Cerebellar cortex (tissue), 1 donor: ENCODE measurements at places on chromosomes 1 and 21.

DNA sequence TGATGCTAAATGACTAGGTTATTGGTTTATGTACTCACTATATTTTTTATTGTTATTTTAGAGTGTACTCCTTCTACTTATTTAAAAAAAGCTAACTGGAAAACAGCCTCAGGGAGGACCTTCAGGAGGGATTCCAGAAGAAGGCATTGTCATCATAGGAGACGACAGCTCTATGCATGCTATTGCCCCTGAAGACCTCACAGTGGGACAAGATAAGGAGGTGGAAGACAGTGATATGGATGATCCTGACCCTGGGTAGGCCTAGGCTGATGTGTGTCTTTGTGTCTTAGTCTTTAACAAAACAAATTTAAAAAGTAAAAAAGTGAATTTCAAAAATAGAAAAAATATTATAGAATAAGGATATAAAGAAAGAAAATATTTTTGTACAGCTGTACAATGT lies 155.7 kb upstream of the CD34 start:
- no peak for DNase-seq

DNA sequence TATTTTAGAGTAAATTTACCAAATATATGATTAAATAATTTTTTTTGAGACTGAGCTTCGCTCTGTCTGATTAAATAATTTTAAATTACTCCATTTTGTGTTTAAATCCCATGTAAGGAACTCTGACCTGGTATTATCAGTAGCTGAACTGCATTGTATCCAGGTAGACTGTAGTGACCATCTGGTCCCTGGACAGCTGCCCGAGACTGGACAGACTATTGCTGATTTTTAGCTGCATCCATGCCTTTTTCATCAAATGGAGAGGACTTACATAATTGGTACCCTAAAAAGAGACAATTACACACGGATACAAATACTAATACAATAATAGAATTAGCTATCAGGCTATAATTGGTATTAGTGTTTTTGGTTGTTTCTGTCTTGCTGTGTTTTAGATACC lies 20.6 kb downstream of the OLFM3 start:
- peak; percentile 96 for DNase-seq

DNA sequence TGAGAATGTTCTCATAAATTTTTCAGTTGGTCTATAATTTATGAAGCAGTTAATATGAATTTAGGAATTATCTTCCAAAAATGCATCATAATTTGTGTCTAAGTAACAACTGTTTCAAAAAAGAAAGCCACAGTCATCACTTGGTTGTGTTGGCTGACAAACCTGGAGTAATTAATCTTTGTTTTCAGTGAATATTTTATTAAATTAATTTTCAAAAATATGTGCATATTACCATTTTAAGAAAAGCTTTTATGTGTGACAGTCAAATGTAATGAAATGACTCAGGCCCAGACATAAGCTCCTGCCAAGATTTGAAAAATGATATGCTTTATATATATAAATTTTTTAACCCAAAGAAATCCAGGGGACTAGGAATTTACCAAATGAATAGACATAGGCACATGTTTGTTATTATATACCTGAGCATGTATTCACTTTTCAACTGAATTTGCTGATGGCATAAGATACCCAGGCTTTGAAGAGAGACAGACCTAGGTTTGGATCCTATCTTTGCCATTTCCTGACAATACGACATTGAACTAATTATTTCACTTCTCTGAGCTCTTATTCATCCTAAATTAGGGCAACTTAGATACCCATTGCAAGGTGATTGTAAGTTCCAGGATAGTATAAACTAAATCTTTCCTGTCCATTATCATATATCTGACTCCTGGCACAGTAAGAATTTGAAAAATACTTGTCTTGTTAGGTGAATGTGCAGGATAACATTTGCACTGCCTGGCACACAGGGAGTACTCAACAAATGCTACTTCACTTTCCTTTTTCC lies 729.5 kb upstream of the ADGRL2 start:
- no peak for DNase-seq

- no peak for DNase-seq
These were observed 1402.0 kb downstream of the MRPL39 start for GRCh38 chr21:24205319-24205718.

- DNase-seq = no peak
These were observed 31.8 kb downstream of the SPATA21 start for GRCh38 chr1:16405441-16405840.

GRCh38 chr1:29120947-29121485 lies 2.7 kb downstream of the TMEM200B start:
- DNase-seq = no peak

DNA sequence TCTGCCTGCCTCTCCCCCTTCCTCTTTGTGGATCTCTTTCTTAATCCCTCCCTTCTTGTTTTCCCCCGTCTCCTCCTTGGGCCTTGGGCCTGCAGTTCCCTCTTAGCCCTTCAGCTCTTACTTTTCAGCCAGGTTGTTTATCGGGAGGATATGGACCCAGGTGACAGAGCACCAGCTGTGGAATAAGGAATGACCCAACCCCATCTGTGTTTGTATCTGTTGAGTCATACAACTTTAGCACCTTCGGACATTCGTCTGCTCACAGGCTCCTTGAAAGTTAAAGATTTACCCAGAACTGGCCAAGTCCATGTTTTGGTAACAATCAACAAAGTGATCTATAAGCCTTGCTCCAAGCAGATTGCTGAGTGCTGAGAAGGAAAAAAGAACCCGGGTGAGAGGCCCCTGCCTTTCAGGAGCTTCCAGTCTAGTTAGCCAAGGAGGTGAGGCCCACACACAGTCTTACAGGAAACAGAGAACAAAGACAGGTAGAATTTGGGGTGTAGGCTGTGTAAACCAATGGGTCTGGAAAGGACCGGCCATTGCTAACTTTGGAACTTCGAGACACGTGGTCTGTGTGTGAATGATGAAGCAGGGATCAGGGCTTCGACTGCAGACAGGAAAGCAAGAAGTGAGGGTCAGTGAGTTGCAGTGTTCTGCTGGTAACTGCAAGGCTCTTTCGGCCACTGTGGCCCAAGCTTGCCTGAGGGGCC lies 66.7 kb upstream of the F3 start:
- no peak for DNase-seq

DNA sequence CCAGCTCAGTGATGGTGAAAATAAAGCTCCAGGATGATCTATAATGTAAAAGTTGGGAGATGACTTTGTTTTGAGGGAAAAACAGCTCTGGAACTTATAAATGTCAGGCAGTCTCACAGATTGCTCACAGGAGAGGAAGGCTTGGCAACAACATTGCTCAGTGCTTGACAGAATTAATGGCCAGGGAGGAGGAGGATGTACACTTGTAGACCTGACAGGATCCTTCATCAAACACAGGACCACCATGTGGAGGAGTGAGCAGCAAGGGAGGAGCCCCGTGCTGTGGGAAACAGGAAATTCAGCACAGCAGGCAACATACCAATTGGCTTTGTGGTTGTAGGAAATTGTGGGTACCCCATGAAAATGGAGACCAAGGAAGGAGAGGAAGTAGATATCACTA lies 291.8 kb upstream of the CAMK1G start:
- no peak for DNase-seq

DNA sequence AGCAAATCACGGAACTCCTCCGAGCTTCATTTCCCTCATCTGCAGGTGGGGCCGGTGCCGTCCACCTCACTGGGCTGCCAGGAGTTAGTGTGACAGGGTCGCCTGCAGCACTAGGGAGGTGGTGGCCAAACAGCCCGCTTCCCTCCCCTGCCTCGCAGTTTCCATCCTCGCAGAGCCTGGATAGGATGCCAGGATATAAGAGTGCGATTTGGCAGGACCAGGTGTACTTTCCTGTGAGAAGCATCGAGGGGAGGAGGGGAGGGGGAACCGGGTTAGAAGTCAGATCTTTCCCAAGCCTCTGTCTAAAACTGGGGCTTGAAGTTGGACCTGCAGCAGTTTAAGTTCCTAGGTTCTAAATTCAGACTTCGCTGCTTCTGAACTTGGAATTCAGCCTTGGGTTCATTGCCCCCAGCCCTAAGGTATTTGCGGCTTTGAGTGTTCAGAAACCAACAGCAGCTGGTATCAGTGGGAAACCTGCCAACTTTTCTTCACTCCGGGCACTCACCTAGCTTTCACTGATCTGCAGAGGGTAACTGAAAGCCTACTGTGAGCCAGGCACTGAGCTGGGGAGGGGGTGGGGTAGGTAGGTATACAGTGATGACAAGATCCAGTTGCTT lies 1.7 kb upstream of the JUN start:
- DNase-seq = peak; percentile 79

- no peak for DNase-seq
These were observed 44.4 kb upstream of the DHCR24 start for GRCh38 chr1:54931275-54931840.

DNA sequence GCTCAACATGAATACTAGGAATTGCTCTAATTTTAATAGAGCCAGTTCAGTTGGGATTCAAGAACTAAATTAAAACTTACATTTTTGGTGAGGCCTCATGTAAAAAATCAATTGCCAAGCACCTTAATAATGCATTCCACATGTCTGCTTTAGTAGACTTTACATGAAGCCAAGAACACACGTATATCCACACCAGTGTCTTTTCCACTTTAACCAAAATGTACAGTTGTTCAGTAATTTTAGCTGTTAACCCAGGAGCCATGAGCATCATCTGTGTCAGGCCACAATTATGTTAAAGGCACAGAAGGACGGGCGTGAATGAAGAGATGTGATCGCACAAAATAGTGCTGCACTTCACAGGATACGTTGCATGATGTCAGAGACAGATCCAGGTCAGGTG lies 136.7 kb downstream of the TLR5 start:
- no peak for DNase-seq

GRCh38 chr21:28858424-28858823 lies 134.3 kb downstream of the LTN1 start:
- no peak for DNase-seq

- no peak for DNase-seq
These were observed 30.5 kb downstream of the SLC30A1 start for GRCh38 chr1:211548321-211549091.

- no peak for DNase-seq
These were observed 126.0 kb downstream of the NR5A2 start for GRCh38 chr1:200153277-200154055.

DNA sequence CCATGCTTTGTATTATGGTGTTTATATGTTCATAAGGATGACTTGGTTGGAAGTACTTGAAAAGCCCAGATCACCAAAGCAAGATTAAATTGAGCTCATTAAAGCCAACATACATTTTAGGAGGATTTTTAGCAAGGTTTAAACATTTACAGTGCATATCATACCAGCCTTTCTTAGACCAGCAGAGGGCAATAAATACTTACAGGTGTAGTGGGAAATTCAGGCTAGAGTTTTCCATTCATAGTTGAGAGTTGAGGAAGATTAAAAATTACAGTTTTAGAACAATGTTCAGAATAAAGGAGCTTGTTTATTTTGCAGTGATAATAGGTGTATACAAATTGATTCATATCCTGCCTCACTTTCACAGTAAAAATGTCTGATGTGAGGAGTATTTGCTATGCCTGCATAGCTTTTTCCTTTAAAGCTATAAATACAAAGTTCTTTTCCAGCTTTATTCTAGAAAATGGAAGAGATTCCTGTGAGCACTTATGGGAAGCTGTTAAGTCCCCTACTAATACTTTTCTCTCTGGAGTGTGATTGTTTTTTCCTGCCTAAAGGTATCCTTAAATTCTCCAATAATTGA lies 35.3 kb downstream of the DTL start:
- DNase-seq = peak; percentile 42

DNA sequence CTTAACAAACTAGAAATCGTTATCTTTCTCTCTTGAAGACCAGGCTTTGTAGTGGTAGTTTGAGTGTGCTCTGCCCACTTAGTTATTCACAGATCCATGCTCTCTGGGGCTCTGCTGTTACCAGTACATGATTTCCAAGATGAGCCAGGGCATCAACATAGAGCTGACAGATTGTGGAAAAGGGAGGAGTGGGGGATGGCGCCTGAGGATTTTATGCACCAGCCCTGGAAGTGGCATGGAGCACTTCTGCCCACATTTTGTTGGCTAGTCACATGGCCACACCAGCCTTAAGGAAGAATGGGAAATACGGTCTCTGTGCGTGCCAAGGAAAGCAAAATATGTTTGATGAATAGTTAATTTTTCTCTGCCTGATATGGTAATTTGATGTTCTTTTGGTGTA lies 18.2 kb downstream of the TSNAX start:
- DNase-seq = no peak

DNA sequence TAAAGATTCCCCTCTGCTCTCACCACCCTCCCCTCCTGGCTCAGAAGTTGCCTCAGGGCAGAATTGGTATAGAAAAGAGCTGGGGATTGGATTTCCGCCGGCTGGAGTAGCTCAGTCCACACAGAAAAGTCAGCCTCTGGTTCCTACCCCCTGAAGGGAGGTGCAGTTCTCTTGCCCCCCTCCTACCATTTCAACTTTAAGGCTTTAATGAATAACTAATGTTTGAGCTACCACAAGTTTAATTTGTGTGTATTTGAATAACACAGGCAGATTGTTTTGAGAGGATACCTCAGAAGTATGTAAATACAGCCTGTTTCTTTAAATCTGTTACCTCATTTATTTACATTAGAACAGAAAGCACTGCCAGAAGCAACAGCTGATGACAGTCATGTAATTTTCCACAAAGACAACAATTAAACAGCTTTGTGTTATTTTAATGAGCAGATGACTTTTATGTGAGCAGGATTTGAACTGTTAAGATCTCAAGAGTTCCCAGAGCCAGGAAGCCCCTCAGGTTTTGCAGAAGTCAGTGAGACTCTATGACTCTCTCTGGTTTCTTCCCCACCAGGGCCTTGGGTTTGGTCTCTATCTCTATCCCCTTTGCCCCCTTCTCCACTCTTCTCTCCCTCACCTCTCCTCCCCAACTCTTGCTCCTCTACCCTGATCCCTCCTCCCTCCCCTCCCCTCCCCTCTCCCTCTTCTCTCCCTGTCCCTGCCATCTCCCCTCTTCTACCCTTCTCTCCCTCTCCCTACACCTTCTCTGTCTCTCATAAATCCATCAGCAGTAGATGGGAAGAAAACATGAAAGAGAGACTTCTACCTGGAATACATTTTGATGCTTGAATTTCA lies 26.3 kb downstream of the DUSP10 start:
- no peak for DNase-seq

GRCh38 chr21:31898933-31899630 lies 26.3 kb downstream of the HUNK start:
- no peak for DNase-seq

- DNase-seq = no peak
These were observed 17.1 kb upstream of the C1orf87 start for GRCh38 chr1:60090655-60091054.

DNA sequence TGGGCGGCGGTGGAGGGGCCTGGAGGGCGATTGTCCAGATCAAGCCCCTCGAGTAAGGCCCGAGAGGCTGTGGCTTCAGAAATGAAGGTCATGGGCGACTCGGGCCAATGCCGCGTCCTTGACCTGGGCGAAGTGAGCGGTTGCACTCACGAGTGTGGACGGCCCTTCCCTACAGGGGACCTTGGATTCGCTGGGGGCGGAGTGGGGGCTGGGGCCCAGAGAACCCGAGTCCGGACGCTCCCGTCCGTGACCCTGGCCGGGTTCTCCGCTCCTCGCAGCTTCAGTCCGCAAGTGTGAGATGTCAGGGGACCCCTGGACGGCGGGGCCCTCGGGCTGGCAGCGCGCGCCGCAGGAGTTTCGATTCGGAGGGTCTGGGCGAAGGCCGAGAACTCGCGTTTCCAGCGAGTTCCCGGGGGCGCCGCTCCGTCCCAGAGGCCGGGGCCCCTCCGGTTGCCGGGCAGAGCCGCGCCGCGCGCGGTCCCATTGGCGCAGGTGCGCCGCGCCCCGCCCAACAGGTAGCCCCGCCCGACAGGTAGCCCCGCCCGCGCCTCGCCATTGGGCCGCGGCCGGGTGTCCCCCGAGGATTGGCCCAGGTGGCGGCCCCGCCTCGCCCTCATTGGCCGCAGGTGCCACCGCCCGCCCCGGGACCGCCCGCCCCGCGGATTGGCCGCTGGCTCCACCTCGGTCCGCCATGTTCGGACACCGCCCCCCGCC lies at the start of gene PRKCZ:
Gene PRKCZ, plus strand, starts transcription at position 694 of the 714 bp plus-strand sequence. CDS start 220 bp downstream, outside the sequence.
- DNase-seq = peak; percentile 92

GRCh38 chr1:30905916-30906620 lies 2.5 kb downstream of the SDC3 start:
- no peak for DNase-seq
